Right kidney (tissue), 9 donors: ENCODE measurements at places on chromosomes 4 and X.

DNA sequence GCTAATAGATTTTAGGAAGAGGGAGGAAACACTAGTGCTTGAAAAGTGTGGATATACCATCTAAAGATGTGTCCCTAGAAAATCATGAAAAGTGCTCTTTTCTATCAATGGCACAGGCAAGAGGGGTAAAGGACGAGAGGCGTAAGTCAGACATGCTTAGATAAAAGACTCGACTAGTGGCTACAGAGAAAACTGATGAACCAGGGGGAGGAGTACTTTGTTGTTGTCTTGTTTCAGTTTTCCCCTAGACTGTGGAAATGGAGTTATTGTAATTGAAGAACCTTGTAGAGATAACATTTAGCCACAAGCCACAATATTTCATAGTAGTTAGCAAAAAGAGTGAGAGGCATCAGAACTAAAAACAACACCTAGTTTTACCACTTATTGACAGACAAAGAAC is 21.4 kb downstream of the GALNTL6 start:
- no peak for DNase-seq

DNA sequence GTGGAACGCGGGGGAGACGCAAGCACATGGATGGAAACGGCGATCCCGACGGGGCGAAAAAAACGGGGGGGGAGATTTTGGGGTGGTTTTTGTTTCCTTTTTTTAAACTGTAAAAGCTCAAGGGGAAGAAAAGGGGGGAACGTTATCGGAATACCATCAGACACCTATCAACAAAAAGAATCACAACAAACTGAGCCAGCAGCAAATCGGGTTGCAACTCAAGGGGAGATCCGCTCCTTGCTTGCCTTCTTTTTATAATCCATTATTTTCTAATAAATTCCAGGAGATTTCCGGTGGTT is 616 bp downstream of the MAML3 start:
- no peak for DNase-seq

DNA sequence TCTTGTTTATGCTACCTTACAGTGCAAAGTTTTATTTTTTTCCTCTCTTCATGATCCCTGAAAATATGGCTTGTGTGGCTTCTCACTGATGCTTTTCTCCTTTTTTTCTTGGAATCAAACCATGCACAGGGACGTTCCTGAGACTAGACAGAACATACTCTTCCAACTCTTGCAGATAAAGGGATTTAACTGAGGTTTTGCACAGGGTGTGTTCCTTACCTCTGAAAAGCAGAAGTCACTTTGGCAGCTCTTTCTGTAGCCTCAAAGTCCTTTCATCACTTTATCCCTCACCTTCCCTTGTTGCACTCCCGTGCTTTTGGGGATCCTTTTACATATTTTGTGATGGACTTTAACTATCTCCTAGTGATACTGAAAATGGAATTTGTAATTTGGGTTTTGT is 300.1 kb downstream of the SPRY1 start:
- no peak for DNase-seq

GRCh38 chr4:52676536-52676935 is 17.4 kb upstream of the USP46 start:
- no peak for DNase-seq

GRCh38 chr4:75909405-75909804 is 7.2 kb upstream of the PPEF2 start:
- no peak for DNase-seq

- no peak for DNase-seq
Observed at GRCh38 chrX:51860679-51861078, 32.7 kb upstream of the MAGED1 start.

GRCh38 chrX:125005863-125006262 is 313.8 kb upstream of the TEX13C start:
- no peak for DNase-seq

- no peak for DNase-seq
Observed at GRCh38 chrX:14964500-14964899, 91.3 kb downstream of the MOSPD2 start.

GRCh38 chr4:175530655-175531054 is 281.4 kb downstream of the GPM6A start:
- no peak for DNase-seq
